ENCODE measurements at places on chromosomes 4 and X.

DNA sequence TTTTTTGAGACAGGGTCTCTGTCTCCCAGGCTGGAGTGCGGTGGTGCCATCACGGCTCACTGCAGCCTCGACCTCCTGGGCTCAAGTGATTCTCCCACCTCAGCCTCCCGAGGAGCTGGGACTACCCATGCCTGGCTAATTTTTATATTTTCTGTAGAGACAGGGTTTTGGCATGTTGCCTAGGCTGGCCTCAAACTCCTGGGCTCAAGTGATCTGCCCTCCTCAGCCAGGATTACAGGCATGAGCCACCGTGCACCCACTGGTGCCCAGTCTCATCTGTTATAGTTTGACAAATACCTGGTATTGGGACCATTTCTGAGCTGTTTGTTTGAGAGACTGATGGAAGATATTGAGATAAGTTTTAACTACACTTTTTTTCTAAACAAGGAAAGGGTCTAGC lies 57.5 kb upstream of the SMIM10 start:
- DNase-seq: no peak

GRCh38 chr4:18777190-18777930 lies 755.8 kb upstream of the LCORL start:
- DNase-seq: no peak

GRCh38 chr4:52889354-52889753 lies 27.2 kb downstream of the RASL11B start:
- DNase-seq: no peak

- no peak for DNase-seq
Observed at GRCh38 chr4:67634741-67635140, 66.2 kb downstream of the UBA6 start.

- DNase-seq: no peak
Observed at GRCh38 chr4:124188595-124188994, 523.9 kb downstream of the ANKRD50 start.

- no peak for DNase-seq
Observed at GRCh38 chrX:46543441-46543840, 1.8 kb downstream of the ZNF674 start.

DNA sequence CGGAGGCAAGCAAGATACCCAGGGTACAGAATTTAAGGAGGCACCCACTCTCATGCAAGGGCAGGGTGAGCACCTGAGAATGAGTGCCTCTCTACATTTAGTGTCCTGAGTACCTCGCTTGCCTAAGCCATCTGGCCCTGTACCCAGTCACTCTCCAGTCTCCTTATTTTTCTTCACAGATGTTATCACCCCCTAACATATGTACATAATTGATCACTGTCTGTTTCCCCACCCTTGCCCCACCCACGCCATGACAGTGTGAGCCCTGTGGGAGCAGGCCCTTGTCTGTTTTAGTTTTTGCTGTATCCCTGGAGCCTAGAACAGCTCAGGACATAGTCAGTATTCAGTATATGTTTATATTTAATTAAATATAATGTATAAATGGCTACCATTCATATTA lies 113.6 kb downstream of the SPRY1 start:
- DNase-seq: no peak

Data from activated CD4-positive, alpha-beta T cell treated with anti-CD3 and anti-CD28 coated beads, Interleukin-2, amount 50 U/mL, for 48 hours (primary cell).